D341Med (cell line): ENCODE measurements at places on chromosomes 7 and 10.

DNA sequence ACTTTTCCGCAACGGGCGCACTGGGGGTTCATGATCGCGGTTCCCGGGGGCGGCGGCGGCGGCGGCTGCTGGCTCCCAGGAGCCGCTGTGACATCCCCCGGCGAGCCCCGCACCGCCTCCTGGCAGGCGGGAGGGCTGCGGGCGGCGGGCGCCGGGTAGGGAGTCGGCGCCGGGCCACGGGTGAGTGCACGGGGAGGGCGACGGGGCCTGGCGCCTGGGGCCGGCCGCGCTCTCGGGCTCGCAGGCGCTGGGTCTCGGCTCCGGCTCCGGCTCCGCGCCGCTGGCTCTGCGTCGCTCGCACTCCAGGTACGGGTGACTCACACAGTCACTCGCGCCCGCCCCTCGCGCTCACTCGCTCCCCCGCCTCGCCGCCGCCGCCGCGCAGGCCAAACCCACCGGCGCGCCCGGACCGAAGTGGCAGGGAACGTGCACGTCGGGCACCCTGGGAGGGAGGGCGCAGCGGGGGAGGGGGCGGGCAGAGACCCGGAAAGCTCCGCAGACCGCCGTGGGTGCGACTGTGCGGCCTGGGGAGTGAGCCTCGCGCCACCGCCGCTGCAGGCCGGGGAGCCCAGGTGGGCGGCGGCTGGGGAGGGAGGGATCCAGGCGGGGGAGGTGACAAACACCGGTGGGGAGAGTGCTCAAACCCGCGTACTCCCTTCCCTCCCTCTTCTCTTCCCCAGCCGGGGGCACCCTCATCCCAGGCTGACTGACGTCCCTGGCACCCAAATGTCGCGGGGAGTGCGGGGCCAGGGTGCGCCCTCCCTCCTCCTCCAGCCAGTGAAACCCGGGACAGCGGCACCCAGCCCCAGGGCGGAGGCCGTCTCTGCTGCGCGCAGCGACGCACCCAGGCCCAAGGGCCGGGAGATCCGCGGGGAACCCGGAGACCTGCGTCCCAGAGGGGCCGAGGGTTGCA is 276.9 kb upstream of the NEBL start:
- peak; percentile 73 for DNase-seq

DNA sequence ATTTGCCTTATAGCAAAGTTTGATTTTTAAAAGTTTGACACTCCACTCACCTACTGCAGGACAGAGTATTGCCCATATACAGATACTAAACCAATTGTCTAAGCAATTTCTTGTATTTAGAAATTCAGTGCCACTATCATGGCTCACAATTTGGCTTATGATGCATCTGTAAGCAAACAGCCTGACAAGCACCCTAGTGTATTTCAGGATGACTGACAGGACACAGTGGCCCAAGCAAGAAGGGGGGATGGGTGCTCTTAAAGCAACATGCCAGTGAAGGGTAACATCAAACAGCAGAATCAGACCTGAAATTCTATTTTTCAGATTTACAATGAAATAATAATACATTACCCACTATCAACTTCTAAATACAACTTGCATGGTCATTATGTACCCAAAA is 30.5 kb downstream of the CTNNA3 start:
- no peak for DNase-seq

GRCh38 chr10:98533746-98534445 is 87.2 kb upstream of the HPS1 start:
- no peak for DNase-seq

DNA sequence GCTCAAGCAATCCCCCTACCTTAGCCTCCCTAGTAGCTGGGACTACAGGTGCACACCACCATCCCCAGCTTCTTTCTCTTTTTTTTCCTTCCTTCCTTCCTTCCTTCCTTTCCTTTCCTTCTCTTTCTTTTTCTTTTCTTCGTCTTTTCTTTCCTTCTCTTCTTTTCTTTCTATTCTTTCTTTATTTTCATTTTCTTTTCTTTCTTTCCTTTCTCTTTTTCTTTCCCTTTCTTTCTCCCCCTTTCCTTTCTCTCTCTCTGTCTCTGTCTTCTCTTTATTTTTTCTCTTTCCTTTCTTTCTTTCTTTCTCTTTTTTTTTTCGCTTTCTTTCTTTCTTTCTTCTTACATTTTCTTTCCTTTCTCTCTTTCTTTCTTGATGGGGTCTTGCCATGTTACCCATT is 621.3 kb downstream of the GALNT17 start:
- DNase-seq: no peak

DNA sequence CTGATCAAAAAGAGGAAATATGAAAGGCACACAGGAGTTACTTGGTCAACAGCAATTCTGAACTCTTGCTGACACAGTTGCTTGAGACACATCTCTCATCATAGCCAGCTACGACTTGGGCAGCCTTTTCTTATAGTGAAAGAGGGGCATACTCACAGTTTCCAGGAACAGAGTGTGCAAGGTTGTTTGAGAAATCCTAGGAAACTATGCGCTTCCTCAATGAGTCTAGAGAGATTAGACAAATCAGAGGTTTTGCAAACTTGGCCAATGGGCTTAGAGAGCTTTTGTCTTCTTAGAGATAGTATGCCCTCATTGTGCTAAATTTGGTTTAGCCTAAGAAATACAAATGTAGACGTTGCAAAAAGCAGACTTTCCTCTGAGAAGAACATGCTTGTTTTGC is 370.4 kb downstream of the HGF start:
- DNase-seq: no peak
